WTC11 (cell line): ENCODE measurements at places on chromosomes 1 and 21. TPM values are rescaled to one million over a fixed set of nuclear protein-coding genes. Genes with fewer than 3 reads are reported as not detected.

DNA sequence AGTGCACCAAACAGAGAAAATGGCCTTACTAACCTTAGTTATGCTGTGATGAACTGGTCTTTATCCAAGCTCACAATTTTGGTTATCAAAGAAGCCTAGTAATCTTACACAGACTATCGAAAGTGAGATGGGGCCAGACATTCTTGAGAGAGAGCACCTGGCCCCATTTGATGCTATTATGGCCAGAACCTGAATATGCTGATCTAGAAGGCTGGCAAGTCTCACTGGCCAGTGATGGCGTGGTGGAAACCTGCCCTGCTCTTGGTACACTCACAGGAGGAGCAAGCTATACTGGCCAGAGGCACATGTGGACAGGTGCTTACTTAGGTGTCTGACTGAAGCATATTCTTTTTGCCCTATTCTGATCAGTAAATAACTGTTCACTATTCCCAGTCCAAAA, 357.8 kb upstream of the ZRANB2 start:
- no peak for DNase-seq

DNA sequence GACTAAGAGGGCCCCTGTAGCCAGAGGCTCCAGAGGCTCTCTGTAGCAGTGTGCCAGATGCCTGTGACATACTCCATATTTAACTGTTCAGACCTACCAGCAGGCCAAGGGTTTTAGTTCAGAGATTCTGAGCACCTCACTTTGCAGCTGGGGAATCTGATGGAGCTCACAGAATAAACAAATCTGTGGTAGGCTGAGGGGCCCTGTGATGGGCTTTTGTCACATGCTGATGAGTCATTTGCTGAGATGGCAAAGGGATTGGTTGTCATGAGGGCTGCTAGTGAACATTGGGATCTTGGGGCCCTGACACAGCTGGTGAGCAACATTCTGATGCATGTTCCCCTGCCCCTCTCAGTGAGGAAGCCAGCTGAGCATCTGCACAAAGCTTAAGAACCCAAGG, 482.2 kb downstream of the CAMTA1 start:
- DNase-seq, result no peak

DNA sequence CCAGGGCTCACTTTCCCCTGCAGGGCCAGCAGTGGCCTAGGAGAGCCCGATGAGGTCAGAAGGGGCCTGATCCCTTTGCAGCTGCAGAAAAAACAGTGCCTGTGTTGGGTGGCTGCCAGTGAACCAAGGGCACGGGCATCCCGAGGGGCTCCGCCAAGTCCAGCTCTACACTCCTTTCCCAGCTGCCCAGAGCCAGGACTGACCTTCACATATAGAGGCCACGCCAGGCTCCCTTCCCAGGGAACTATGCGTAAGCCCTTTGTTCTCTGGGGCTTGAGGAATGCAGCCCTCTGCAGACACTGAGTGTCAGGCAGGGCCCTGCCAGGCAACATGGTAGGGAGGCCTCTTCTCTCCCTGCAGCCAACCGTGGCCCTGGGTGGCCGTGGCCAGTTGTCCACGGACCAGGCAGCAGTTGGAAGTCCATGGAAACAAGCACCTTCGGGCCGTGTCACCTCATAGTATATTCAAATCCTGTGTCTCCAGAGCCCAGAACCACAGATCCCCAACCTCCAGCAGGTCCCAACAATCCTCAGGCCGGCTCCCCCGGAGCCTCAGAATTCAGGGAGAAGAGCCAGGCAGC, 194.0 kb downstream of the NPHP4 start:
- DNase-seq, result peak; percentile 49

GRCh38 chr1:224124220-224124619, 10.3 kb downstream of the FBXO28 start:
- DNase-seq, result no peak

- no peak for DNase-seq
Measured at GRCh38 chr1:199593475-199593874, 434.0 kb upstream of the NR5A2 start.

GRCh38 chr1:23864801-23865542, 3.1 kb downstream of the FUCA1 start:
- no peak for DNase-seq

DNA sequence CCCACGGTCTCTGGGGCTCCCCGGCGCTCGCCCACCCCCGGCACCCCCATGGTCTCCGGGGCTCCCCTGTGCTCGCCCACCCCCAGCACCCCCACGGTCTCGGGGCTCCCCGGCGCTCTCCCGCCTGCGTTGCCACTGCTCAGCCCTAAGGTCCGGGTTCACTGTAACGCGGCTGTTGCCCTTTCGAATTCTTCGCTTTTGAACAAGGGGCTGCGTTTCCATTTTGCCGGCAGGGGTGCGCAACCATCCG, 5.2 kb upstream of the FTCD start:
- DNase-seq, result no peak

- no peak for DNase-seq
Measured at GRCh38 chr1:229596925-229597699, 28.8 kb downstream of the TAF5L start.

GRCh38 chr1:51575406-51576084, 41.3 kb upstream of the OSBPL9 start:
- DNase-seq, result no peak

- no peak for DNase-seq
Measured at GRCh38 chr21:37907076-37907475, 9.2 kb downstream of the KCNJ6 start.

DNA sequence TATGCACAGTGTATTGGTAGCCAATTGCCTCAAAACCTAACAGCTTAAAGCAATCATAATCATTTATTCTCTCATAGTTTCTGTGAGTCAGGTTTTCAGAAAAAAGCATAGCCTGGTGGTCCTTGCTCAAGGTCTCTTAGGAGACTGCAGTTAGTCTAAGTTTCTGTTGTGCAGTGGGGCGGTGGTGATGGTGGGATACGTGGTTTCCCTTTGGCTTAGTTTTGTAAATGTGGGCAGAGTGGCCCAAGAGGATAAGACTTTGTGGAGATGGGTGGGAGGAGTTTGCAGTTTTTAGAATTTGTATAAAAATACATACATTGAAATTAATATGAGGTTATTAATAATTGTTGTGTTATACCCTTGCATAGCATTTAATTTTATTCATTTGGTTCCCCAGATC, 68.6 kb downstream of the NOS1AP start:
- no peak for DNase-seq

GRCh38 chr1:166064313-166064926, 102.4 kb downstream of the FAM78B start:
- DNase-seq, result no peak

DNA sequence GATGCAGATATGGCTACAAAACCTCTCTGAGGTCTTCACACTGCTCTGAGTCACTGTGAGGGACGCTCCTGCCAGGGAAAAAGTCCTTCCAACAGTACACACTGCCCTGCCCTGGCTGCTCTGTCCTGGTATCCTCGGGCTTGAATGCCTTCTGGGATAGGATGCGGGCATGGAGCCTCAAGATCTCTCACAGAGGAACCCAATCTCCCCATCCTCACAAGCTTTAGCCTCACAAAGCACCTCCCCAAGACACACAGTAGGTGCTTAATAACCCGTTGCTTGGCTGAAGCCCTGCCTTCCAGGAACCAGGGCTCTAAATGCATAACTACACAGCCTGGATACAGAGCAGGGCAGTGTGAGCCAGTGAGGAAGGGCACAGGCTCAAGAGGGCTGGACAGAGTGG, 9.2 kb downstream of the RAP1GAP start:
- no peak for DNase-seq

GRCh38 chr21:14991957-14992356, 72.8 kb downstream of the NRIP1 start:
- no peak for DNase-seq

- DNase-seq, result peak; percentile 73
Measured at GRCh38 chr1:19640363-19641316, 3.5 kb upstream of the NBL1 start.

DNA sequence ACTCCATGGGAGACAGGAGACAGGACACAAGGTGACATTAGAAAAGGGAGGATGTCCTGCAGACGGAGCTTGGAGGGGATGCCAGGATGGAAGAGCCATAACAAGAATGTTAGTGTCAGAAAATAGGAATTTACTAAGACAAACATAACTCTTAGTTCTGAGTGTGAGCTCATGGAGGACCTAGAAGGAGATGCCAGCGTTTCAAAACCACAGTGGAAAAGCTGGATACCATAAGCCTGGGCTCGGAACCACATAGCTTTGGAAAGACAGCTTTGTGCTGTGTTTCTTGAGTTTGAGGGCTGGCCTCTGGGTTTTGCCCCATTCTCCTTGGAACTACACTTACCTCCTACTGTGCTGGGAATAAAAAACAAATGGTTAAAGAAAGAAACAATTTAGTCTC, 128.4 kb downstream of the S1PR1 start:
- DNase-seq, result no peak

GRCh38 chr1:212615201-212615470, 6.6 kb downstream of the ATF3 start:
- DNase-seq, result no peak

GRCh38 chr1:51453010-51453409, 66.1 kb downstream of the EPS15 start:
- DNase-seq, result no peak

DNA sequence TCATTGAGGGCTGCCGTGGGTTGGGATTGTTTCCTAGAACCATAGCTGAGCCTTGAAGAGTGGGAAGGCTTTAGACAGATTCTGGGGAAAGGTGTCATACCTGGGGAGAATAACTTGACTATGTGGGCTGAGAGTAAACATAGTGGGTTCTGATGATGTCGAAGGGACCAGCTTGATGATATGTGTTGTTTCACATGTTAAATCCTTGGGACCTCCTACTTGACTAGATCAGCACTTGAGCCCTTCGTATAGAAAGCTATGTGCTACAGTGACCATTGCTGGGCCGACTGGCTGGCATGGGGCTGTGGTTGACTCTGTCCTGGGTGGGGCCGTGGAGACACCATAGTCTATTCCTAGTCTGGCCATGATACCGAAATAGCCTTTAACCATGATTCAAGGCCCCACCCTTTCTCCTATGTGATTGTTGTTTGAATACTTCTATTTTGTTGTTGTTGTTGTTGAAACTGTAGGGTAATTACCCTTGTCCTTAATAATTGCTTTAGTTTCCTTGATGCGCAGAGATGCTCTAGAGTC, 423.5 kb downstream of the CAMTA1 start:
- DNase-seq, result no peak

GRCh38 chr1:173360487-173361063, 116.6 kb upstream of the PRDX6 start:
- DNase-seq, result no peak

DNA sequence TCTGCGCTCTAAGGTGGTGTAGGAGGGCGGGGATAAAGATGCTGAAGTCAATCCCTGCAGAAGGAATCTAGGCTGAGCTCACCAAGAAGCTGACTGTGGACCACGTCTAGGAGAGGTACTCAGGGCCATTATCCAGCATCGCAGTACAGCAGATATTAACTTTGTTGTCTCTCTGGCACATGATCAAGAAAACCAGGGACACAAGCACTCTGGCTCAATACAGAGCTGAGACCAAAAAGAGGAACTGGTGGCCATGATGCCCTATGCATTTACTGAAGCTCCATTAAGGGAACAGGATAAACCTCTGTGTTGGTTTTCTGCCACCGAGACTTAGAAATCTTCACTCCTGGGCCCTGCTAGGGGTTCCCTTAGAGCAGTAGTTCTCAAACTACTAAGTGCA, 38.0 kb upstream of the ANGPTL7 start:
- DNase-seq, result no peak

DNA sequence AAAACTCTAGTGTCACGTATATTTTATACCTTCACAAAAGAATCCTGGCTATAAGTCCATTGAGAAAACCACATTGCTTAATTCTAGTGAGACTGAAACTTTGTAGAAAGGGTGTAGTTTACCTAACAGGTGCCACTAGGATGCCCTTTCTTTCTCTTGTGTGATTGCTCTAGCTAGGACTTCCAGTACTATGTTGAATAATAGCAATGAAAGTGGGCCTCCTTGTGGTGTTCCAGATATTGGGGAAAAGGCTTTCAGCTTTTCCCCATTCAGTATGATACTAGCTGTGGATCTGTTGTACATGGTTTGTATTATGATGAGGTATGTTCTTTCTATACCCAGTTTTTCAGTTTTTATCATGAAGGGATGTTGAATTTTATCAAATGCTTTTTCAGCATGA, 39.7 kb upstream of the CHODL start:
- no peak for DNase-seq

GRCh38 chr1:183391863-183392262, 26.3 kb downstream of the NMNAT2 start:
- no peak for DNase-seq

DNA sequence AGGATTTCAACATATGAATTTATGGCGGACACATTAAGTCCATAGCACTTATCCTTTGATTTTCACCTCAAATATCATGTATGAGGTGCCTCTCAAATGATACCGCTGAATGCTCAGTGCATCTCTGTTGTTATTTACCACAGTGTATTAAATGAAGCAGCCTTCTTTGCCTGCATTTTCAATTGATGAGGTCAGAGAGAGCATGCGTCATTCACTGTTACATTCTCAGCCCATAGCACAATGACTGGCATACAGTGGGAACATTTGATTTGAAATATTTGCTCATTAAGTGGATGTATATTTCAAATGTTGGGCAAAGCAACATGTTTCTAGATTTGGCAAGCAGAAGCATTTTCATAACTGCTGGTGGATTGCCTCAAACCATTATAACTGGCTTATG, 45.7 kb downstream of the LRRC7 start:
- no peak for DNase-seq

DNA sequence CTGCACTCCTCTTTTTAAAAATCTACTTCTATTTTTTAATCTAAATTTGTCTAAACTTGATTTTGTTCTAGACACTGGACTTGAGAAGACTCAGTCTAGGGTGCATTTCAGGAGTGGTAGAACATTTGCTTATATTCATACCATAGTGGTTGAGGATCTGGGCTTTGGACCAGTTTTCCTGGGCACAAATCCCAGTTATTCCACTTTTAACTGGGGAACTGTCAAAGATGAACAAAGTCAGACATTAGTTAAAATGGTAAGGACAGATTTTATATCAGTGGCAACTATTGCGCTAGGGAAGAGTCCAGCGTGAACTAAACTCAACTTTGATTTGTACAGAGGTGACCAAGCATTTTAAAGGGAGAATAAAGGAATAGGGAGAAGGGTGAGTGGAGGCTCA, 102.4 kb downstream of the FMN2 start:
- no peak for DNase-seq

DNA sequence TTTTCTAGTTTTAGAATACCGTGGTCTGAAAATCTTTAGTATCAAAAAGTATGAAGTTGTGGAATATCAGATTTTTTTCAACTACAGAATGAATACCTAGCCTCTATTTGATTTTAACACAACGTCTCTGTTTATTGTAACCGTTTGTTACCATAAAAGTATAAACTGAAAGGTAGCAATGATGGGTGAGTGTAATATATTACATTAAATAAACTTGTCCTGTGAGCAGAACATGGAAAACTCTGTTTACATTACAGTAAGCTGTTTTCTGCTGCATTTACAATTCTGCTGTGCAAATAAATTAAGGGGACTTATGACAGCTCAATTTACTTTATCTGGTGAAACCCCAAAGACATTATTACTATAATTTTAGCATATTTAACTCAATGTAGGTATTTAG, 62.5 kb downstream of the CHRM3 start:
- no peak for DNase-seq

GRCh38 chr1:38291906-38292521, 245.4 kb upstream of the POU3F1 start:
- DNase-seq, result peak; percentile 66

GRCh38 chr1:11364170-11364569, 91.2 kb downstream of the UBIAD1 start:
- peak; percentile 39 for DNase-seq

The CLEC20A gene
- total RNA-seq, result not detected in 3 replicates

The MTF1 gene
- total RNA-seq, result 10.1 to 12.2 TPM (median 10.9 TPM) in 3 replicates

The LCE1A gene
- total RNA-seq, result not detected in 3 replicates

The INTS3 gene
- 66.8 to 71.3 TPM (median 70.5 TPM) in 3 replicates for total RNA-seq

The PADI2 gene
- 3.8 to 5.1 TPM (median 4.4 TPM) in 3 replicates for total RNA-seq

The E2F2 gene
- total RNA-seq, result 4.9 to 5.6 TPM (median 5.4 TPM) in 3 replicates

The SELP gene
- 0.17 TPM in 1 of 3 replicates, not detected in the others for total RNA-seq

The CLCA2 gene
- 0.05 to 0.07 TPM in 2 of 3 replicates, not detected in the other for total RNA-seq

The TCEA3 gene
- total RNA-seq, result 0.37 to 0.89 TPM (median 0.73 TPM) in 3 replicates
